ENCODE measurements at places on chromosomes 12 and 14.

GRCh38 chr12:103241184-103241583, 254.6 kb downstream of the C12orf42 start:
- no peak for DNase-seq

GRCh38 chr12:62966990-62967506, 32.1 kb upstream of the PPM1H start:
- no peak for DNase-seq

- no peak for DNase-seq
Observed at GRCh38 chr14:104362761-104363605, 216.6 kb upstream of the C14orf180 start.

GRCh38 chr12:9866860-9867269, 2.3 kb downstream of the CLEC2B start:
- DNase-seq = no peak

- no peak for DNase-seq
Observed at GRCh38 chr12:83186419-83186818, 499.7 kb downstream of the TMTC2 start.

DNA sequence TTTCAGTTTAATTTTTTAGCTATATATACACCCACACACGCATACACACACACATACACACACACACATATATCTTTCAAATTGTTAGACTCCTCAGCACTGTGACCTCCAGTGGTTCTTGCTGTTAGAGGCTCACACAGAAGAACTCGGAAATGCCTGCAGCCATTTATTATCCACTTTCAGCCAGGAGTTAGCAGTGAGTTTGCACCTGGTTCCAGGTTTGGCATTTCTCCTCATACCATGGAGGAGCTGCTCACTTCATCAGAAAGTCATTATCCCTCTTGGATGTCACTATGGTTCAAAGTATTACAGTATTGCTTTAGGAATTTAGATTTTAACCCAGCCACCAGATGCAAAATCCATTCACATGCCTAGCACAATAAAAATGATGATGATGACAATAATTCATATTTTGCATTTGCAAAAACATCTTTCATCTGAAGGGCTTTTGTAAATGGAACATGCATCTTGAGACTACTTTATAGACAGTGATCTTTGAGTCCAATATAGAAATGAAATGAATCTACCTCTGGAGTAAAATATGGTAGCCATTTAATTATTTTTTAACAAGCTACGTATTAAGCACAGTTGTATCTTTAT, 42.3 kb downstream of the NPAS3 start:
- no peak for DNase-seq

DNA sequence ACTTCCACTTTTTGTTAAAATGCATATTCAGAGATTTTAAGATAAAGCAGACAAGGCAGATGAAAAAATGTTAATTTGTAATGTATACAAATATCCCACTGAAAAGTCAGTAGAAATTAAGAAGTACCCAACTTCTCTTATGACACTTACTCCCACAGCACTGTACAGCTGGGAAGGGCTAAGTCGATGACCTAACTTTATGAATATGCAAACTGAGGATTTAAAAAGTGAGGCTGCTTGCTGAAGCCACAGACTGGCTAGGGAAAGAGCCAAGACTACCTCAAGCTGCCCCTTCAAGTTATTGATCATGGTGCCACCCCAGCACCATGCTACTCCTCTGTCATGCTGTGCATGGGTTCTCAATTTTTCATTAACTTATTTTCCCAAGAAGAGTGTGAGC, 17.0 kb downstream of the PPM1H start:
- no peak for DNase-seq

DNA sequence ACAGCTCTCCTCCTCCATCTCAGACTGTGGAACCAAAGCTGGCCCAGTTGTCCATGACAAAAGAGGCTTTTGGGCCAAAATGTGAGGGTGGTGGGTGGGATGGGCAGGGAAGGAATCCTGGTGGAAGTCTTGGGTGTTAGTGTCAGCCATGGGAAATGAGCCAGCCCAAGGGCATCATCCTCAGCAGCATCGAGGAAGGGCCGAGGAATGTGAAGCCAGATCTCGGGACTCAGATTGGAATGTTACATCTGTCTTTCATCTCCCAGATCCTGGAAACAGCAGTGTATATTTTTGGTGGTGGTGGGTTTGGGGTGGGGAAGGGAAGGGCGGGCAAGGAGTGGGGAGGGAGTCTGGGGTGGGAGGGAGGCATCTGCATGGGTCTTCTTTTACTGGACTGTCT, 11.8 kb upstream of the TAMALIN start:
- no peak for DNase-seq

- DNase-seq = no peak
Observed at GRCh38 chr14:34060651-34060999, 109.8 kb upstream of the EGLN3 start.

GRCh38 chr14:95498622-95499353, 17.7 kb downstream of the SYNE3 start:
- DNase-seq = no peak

GRCh38 chr12:50003595-50003994, 21.7 kb downstream of the RACGAP1 start:
- DNase-seq = no peak

- no peak for DNase-seq
Observed at GRCh38 chr12:3371018-3371417, 120.0 kb upstream of the PRMT8 start.

GRCh38 chr12:558580-558979, 98.8 kb downstream of the B4GALNT3 start:
- DNase-seq = no peak

- DNase-seq = no peak
Observed at GRCh38 chr12:26403601-26404000, 208.2 kb downstream of the SSPN start.

DNA sequence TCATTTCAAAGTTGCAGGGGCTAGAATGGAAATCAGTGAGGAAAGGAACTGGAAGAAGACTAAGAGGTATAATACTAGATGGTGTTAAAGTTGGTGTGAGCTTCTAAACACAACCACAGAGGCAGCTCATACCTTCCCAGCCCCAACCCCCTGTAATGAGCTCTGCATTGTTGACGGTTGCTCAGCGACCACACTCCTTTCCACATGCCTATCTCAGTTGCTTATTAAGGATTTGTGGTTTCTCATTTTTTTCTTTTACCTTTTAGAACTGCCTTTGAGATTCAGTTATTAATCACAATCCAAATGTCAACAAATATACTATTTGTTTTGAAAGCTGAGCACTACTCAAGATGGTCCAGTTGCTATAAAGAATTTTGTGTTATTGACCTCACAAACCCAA, 62.1 kb upstream of the KIF21A start:
- no peak for DNase-seq

GRCh38 chr14:92585981-92586937, 72.7 kb downstream of the RIN3 start:
- DNase-seq = no peak

DNA sequence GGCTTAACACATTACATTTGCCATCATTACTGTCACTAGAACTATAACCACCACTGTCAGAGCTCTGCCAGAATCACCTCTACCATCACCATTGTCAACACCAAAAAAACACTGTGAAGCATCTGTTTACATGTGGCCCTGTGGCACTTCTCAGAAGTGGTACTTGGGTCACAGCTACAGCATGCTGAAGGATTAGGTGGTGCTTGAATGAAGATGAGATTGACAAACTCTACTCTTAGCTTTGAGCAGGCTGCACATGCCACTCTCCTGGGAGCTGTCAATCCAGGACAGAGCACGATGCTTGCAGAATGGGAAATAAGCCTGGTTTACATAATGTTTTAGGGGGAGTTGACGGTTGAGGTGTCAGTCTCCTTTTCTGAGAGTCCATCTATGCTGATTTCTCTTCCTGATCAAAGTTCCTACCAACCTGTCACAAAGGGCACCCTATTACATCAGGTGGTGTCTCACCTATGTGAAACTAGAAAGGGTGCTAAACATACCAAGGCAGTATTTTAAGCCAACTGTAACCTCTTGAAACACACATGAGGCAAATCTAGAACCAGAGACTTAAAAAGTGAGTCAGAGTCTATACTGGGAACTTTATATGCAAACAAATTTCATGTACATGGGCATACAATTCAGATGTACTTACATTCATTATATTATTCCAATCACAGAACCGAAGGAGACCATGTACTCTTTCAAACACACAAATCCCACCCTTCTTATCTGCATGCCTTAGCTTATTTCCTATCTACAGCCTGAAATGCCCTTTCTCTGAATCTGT, 258.7 kb downstream of the EMP1 start:
- no peak for DNase-seq

GRCh38 chr14:64438181-64438841, 27.0 kb upstream of the AKAP5 start:
- no peak for DNase-seq

DNA sequence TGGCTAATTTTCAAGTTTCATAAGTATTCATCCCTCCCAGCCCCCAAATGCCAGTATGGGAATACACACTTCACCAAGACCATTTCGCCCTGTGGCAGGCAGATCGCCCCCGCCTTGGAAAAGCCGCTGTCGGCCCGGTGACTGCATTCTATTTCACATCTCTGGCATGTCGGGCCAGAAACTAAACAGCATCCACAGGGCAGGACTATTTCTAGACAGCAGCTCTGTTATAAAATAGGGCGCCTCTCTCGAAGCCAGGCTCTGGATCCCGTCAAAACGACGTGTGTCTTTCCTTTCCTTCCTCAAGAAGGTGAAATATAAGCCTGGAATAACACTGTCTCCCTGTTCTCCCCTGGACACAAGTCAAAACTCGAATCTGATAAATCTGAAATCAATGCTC, 56.8 kb downstream of the GSC start:
- DNase-seq = no peak

DNA sequence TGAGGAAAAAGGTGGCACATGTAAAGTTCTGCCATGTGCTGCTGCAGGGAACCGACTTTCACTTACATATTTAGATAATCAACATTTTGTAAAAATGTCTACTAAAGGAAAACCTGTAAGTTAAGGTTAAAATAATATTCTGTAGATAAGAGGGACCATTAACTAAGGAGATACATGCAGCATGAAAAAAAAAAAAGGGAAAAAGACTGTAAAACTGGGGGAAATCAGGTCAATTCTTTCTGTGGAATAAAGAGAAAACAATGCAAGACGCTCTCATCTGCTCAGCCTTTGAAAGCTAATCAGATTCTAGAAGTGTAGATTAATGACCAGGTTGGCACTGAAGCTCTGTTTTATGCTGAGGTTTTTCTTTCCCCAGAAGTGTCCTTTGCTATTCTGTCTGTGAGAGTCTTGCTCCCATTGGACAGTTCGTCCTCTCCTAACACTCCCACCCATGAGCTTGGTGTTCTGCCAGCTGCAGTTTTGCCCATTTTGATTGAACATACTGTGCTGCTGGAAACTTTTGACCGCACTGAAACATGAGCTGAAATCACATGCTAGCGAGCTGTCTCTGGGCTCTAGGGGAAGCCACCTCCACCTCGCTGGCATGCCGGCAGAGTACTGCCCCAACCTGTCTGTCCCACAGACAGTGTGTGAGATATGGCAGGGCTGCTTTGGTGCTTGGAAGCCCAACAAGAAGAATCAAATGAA, 39.7 kb downstream of the PPTC7 start:
- DNase-seq = no peak

GRCh38 chr12:43887397-43887796, 51.5 kb downstream of the TMEM117 start:
- DNase-seq = no peak

- no peak for DNase-seq
Observed at GRCh38 chr14:85468816-85469215, 61.1 kb upstream of the FLRT2 start.

DNA sequence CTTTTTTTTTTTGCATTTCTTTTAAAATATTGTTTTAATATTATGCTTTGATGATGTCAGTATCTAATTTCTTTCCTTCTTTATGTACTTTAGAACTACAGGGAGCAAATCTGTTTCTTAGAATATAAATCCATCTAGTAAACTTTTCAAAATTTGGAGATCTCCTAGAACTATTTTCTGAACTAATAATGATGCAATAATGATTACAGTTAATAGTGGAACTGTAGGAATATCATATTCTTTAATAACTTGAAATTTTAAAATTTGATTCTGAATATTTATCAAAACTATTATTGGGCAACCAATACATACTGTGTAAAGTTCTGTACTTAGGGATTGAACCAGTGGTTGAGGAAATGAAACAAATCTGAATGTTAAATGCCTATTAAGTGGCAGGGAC, 23.1 kb upstream of the PMCH start:
- no peak for DNase-seq

DNA sequence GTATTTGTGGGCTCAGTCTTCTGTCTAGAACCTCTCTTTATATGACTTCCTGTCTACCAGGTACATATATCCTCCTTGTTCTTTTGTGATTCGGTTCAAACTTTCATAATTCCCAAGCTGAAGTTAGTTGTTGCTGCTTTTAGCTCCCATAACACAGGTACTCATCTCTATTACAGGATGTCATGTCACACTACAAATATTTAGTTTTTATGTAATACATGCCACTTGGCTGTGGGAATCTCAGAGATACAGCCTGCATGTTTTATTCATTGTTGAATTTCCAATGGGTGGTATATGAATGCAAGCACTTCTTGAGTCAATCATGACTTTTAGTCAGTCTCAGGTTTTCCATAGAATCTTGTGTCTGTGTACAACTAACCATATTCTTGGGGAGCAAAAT, 122.7 kb downstream of the SINHCAF start:
- DNase-seq = no peak

DNA sequence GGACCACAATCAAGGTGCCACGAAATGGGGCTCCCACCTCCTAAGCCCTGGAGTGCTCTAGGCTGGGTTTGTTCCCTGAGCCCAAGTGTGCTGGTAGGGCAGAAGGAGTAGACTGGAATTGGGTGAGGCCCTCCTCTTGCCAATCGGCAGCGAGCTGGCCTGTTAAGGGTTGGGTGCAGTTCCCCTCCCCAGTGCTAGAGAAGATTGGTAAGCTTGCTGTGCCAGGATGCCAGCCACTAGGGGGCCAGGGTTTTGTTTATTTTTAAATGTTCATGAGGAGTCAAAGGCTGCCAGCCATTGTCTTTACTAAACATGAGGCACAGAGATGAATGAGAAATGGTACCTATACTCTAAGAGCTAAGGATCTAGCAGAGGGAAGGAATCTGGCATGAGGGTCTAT, 79.7 kb downstream of the SPTB start:
- no peak for DNase-seq
